ENCODE measurements at places on chromosomes 1 and 21.

- no peak for DNase-seq
Measured at GRCh38 chr1:179866616-179867015, 11.0 kb downstream of the TOR1AIP2 start.

GRCh38 chr1:245933431-245934045 lies 573.5 kb downstream of the SMYD3 start:
- no peak for DNase-seq

DNA sequence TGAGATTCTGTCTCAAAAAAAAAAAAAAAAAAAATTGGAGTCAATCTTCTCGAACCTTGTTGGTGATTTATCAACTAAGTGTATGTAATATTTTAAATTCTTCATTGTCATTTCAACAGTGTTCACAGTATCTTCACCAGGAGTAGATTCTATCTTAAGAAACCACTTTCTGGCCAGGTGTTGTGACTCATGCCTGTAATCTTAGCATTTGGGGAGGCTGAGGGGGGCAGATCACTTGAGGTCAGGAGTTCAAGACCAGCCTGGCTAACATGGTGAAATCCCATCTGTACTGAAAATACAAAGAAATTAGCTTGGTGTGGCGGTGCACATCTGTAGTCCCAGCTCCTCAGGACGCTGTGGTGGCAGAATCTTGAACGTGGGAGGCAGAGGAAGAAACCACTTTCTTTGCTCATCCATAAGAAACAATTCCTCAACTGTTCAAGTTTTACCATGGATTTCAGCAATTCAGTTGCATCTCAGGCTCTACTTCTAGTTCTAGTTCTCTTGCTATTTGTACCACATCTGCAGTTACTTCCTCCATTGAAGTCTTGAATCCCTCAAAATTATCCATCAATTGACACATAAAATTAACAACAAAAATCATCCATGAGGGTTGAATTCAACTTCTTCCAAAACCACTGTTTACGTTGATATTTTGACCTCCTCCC lies 30.4 kb upstream of the EYA3 start:
- no peak for DNase-seq

DNA sequence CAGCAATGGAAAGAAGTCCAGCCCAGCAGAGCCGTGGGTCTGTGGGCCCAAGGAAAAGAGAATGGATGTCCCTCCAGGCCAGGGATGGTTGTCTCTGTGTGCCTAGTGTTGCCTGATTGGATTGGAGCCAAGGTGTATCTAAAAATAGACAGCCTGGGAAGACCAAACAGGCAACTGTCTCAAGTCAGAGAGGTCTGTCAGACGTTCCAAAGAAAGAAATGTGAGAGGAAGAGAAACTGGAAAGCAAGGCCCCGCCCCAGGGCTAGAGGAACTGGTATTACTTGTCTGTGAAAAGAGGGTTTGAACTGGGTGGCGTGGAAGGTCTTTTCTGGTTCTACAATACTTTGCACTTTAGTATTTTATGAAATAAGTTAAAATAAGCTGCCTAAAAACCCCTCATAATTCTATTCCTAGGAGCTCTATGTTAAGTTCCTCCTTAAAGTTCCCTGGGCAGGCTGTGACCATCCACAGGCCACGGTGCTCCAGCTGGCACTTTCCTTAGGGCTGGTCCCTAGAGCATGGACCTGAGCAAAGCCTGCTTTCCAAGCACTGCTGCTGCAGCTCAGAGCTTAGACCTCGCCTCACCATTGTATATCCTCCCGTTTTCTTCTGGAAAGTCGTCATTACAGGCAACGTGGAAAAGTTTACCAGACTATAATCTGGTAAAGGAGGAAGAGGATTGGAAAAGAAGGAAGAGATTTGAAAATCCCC lies 151.6 kb downstream of the DISC1 start:
- no peak for DNase-seq

- no peak for DNase-seq
Measured at GRCh38 chr1:231853588-231854207, 227.1 kb downstream of the DISC1 start.

GRCh38 chr1:95096218-95096841 lies 20.8 kb upstream of the TLCD4 start:
- no peak for DNase-seq

DNA sequence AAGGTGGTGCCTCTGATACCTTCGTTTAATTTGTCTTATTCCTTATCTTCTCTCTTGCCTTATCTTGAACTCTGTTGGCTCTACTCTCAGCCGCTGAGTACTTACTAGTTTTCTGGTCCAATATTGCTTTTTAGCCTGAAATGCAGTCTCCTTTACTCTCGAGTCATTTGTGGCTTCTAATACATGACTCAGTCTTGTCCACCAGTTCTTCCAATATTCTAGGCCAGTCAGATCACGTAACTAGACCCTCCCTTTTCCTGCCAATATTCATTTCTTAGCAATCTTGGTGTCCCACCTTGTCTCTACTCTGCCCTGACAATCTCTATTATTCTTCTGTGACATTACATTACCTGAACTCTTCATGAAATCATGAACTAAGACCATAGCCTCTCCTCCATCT lies 555.8 kb downstream of the DPYD start:
- no peak for DNase-seq

DNA sequence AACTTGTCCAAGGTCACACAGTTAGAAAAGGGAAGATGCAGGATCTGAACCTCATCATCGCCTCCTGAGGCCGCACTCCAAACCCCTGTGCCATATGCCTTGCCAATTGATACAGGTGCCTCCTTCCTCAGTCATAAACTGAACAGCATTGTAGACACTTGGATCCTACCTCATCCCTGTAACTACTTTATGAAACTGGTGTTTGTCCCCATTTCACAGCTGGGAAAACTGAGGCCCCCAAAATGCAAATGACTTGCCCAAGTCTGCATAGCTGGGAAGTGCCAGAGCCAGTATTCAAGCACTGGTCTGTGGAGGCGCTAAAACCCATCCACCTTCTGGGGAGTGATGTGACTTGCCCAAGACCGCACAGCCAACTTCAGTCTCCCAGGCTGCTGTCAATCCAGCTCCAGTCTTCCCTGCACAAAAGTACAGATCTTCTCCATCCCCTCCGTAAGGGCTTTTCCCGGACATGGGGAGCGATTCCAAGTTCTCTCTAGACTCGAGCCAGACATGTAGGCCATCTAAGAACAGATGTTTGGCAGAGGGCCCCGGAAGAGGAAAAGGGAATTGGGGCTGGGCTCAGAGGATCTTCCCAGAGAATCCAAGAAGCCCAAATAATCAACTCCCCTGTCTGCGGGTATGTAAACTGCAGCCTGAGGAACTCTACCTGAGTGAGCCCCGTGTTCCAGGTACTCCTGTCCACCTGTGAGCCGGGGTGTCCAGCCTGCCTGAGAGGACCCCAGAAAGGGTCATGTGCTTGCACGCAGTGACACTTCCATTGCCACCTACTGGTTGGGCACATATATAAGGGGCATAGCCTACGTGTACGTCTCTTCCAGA lies 60.5 kb downstream of the SYT2 start:
- DNase-seq: no peak

- DNase-seq: no peak
Measured at GRCh38 chr1:97781762-97782337, 139.0 kb downstream of the DPYD start.

DNA sequence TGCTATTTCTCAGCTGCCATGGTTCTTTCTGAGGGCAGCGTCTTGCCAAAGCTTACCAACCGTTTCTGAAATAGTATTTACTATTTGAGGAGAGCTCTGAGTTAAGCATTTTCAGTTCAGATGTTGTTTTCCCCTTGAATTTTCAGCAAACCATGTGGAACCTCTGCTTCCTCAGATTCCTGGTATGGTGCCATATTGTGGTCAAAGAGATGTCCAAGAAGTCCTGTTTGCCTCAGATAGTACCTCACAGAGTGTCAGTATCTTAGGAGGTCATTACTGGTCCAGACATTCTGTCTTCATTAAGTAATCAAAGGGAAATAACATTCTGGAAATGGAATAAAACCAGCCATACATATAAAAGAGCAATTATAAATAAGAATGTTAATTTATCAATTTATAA lies 36.6 kb downstream of the VANGL2 start:
- no peak for DNase-seq

- DNase-seq: no peak
Measured at GRCh38 chr1:212951126-212951946, 995 bp downstream of the VASH2 start.
